ENCODE measurements at places on chromosomes 2 and 18.

GRCh38 chr2:173264603-173265366 is 89.9 kb upstream of the CDCA7 start:
- DNase-seq = no peak

- DNase-seq = no peak
Observed at GRCh38 chr2:138814123-138814898, 34.1 kb upstream of the NXPH2 start.

GRCh38 chr2:47196046-47196445 is 40.9 kb upstream of the STPG4 start:
- no peak for DNase-seq

DNA sequence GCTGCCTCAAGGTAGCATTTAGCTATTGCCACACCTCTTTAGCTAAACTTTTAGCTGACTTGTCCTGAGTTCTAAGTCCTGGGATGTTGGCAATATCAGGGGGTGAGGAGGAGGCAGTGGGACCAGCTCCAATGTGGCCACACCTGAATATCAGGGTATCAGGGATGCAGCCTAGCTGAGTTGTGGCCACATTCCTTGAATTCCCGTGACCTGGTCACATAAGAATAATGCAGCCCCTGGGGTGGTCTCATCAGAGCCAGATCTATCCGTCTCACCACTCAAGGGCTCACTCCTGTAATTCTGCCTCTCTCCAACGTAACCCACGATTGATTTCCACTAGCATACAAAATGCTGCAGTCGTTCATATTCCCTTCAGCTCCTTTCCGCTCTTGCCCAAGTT is 11.6 kb upstream of the TAF1B start:
- DNase-seq = no peak

- DNase-seq = no peak
Observed at GRCh38 chr2:110903548-110903947, 171.2 kb downstream of the ACOXL start.

DNA sequence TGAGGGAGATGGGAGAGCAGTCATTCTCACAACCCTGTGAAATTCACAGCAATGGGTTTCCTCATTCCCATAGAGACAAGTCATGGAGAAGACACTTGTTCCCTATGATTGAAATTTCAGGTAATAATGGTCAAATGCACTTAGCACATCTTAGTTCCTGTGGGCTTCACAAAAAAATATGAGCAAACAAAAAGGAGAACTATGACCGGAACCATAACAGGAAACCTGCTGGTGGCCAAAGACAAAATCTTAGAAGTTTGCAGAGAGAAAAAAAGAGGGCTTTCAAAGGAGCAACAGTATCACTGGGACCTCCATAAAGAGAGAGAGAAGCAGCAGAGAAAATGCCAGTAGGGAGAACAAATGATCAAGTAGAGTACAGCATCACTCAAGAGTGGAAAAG is 138.9 kb upstream of the APCDD1 start:
- no peak for DNase-seq

DNA sequence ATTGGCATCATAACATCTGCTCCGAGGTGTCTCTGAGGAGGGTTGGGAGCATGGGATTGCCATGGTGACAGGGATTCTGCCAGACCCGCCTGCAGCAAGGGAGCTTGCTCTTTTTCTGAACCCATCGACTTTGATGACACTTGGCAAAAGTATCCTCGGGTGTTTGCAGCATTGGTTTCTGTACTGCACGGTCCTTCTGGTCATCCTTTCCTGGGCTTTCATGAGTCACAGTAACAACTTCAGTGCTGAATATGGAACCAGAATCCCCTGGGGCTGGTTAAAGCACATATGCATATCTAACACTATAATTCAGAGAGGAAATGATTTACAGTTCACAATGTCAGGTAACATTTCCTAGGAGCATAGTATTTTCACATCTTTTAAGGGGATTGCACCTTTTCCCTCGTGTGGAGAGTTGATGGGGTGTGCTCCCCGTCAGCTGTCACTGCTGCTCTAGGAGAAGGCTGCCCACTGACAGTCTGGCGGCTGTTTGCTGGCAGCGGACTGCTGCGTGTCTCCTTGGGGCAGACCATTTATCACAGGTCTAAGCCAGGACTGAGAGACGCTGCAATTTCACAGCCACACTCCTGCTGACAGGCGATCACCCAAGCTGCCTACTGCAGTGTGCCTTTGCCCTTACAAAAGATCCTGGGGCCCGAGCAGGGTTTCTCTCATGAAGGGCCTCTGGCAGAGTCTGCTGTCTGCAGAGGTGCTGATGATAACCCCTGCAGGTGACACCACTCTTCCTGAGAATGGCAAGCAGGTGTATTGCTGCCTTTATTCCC is 425.3 kb downstream of the THSD7B start:
- DNase-seq = no peak

- peak; percentile 16 for DNase-seq
Observed at GRCh38 chr2:228700638-228701037, 519.2 kb upstream of the SPHKAP start.

- no peak for DNase-seq
Observed at GRCh38 chr2:230990899-230991150, 5.1 kb upstream of the SPATA3 start.

DNA sequence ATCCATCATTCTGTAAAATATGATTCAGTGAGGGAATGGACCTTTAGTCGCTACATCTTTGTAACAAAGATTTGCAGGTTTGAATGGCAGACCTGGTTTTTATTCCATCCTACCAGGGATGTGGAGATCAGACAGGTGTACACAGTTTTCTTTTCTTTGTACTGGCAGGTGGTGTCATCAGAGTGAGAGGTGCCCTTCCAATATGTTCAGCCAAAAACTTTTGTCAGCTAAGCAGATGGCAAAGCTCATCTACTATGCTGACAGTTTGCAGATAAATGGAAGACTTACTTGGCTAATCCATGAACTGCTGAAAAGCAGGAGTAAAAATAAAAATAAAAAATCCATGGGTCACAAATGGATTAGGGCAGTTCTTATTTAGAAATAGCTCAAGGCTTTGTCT is 185.5 kb upstream of the DOK6 start:
- DNase-seq = no peak

DNA sequence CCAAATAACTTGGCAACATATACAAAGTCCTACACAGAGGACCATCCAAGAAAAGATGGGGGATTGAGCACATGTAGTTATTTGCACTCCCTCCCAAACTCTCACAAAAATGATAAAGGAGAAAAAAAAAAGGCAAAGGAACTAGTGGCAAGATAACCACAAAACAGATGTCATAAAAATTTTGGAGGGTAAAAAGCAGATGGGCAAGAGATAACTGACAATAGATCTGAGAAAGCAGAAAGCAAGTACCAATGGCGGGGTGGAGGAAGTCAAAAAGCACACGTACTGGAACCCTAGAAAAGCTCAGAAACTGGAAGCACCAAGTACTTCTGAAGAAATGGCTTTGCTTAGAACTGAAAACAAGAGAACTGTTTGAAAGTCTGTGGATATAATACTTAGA is 82.0 kb downstream of the WDPCP start:
- no peak for DNase-seq

- DNase-seq = no peak
Observed at GRCh38 chr18:61286867-61287266, 46.4 kb upstream of the CDH20 start.

GRCh38 chr2:200786826-200787225 is 24.9 kb upstream of the BZW1 start:
- peak; percentile 41 for DNase-seq
